ENCODE measurements at places on chromosomes 7 and 10.

DNA sequence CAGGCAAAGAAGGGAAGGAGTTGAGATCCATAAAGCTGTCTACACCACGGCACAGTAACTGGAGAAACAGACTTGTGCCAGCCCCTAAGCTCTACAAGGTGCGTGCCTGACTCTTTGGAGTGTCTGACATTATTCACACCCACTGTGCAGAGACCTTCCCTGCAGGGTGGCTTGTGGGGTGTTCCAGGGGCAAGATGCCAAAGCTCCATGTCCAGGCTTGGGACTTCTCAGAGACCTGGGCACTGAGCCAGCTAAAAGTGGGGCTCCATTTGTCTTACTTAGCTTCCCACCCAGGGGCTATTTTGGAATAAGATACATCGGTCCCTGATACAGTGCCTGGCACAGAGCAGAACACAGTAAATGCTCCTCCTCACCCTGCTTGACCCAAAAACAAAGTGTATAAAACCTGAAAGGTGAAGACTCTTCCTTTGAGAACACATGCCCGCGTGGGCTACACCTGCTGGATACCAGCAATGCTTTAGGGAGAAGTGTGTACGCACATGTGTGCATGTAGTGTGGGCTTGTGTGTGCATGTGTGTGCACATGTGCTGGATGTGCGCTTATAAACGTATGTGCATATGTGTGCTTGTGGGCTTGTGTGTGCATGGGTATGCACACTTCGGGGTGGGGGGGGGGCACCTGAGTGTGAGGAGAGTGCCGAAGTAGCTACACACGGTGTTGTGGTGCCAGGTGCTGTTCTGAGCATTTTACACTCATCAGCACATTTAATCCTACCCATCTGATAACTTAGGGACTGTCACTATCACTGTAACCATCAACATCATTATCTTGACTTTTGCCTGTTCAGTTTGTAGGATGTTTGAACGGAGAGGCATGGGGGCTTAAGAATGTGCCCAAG is 143.0 kb downstream of the ARHGAP22 start:
- DNase-seq: no peak

DNA sequence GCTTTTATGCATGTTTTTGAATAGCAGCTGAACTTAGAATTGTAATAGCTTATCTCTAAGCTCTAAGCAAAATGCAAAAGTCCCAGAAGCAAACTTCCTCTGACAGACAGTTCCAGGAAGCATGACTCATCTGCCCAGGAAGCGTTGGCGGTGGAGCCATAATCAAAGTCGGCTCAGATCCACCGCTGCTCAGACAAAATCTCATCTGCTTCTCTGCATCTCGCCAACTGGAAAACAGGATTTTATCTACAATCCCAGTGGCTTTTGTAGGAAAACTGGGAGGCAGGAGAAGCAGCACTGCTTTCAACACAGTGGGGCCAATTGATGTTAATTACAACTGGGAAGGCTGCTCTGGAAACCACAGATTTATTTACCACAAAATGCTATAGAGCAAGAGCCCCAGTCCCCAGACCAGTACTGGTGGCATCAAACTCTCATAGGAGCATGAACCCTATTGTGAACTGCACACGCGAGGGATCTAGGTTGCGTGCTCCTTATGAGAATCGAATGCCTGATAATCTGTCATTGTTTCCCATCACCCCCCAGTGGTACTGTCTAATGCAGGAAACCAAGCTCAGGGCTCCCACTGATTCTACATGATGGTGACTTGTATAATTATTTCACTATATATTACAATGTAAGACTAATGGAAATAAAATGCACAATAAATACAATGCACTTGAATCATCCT is 99.9 kb downstream of the CUBN start:
- peak; percentile 40 for DNase-seq

DNA sequence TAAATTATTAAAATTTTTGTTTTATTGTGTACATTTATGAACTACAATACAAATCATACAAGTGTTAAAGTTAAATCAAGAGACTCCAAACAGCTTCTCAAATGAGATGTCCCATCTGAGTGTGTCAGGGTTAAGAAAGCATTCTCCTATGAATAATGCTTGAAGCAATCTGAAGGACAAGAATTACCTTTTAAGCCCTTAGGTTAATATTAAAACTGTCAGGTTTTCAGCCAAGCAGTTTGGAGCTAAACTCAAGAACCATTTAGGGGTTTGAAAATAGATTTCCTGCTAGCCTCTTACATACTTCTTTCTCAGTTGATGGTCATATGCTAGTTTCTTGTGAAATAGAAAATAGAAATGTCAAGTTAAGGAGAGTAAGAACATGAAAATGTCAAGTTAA is 38.3 kb downstream of the LIPJ start:
- no peak for DNase-seq

DNA sequence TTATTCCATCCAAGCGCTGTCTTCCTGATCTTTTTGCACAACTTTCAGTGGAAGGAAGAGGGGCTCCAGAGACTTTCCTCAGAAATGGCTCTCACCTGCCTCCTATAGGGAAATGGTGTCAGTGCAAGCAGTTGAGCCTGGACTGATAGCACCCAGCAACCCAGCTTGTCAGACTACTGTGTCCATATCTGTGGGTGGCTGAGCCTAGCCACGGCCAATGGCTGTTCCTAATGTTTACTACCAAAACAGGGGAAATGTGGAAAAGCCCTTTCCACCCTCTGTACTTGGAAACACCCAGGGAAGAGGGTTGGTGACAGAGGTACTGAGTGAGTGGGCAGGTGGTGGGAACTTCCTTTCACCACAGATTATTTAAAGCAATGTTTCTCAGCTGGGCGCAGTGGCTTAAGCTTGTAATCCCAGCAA is 4.3 kb upstream of the YKT6 start:
- no peak for DNase-seq

DNA sequence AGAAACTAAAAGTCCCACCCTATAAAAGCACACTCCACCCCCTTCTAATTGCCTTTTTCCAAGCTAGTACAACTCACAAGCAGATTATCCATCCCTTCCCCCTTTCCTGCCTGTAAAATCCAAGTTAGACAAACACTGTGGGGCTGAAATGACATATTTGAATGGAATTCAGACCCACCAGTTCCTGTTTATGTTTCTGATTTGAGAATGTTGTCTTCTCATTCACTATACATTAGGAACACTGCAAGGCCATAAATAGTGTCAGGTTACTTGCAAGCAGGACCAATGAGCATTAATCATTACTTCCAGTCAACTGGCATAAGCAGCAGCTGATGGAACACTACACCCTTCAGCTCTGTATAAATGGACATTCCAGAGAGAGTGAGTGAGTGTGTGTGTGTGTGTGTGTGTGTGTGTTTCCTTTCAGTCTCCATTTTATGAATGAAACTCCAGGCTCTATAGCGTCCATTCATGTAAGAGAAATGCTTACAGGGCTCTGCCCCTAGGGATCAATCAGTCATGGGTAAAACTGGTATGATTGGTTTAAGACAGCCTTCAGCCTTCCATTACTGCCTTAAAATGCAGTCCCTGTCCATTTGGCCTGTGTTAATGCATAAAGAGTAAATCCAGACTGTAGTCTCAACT is 69.3 kb downstream of the ETV1 start:
- no peak for DNase-seq

DNA sequence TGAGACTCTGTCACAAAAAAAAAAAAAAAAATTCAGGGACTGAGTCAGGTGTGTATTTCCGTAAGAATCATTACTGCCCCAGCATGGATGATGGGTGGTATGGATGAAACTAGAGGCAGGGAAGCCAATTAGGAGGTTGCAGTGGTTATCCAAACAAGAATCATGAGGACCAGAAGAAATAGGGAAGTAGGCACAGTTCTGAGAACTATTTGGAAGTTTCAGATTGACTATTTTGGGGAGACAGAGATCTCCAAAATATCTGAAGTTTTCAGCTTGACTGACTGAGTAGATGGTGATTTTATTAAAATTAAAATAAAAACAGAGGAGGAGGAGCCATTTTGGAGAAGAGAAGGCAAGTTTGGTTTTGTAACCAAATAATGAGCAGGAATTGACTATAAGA is 119.4 kb upstream of the NRBF2 start:
- no peak for DNase-seq

DNA sequence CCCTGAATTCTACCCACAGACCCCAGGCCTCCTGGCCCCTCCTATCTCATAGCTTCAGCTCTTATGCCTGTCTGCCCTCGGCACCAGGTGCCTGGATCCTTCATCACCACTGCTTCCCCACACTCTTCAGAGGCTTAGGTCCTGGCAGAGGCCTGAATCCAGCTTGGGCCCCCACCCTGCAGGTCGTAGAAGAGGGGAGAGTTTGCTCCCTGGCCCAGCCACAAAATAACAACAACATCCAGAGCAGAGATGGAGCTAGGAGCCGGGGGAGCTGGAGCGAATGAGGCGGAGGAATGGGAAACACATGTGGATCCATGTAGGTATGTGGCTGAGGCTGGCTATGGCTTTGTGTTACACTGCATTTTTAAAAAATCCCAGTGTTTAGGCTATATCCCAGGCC is 7.8 kb upstream of the OPN4 start:
- DNase-seq: no peak

DNA sequence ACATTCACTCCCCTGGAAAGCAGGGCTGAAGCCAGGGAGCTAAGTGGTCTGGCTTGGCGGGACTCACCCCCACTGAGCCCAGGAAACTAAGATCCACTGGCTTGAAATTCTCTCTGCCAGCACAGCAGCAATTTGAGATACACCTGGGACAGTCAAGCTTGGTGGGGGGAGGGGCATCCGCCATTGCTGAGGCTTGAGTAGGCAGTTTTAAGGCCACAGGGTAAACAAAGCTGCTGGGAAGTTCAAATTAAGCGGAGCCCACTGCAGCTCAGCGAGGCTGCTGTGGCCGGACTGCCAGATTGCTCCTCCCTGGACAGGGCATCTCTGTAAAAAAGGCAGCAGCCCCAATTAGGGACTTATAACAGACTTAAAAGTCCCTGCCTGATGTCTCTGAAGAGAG is 108.2 kb upstream of the FAM13C start:
- DNase-seq: no peak

- no peak for DNase-seq
Measured at GRCh38 chr7:3408814-3409595, 108.0 kb downstream of the SDK1 start.

DNA sequence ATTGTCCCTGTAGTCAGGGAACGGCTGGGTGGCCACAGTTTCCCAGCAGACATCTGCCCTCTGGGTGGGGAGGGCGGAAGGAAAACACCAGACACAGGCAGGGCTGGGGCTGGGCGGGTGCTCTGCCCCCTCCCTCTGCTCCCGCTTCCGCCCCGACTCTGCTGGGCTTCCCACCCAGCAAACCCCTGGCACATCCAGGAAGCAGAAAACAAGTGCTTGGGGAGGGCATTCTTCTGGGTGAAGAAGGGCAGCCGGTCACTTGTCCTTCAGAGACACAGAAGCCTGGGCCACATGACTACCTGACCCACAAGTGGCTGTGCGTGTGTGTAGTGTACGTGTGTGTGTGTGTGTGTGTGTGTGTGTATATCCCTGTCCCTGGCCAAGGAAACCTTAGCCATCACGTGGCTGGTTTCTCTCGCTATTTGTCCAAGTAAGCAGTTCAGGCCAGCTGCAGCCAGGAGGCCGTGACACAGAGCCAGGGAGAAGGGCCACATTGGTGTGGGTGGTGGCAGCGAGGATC is 77.9 kb downstream of the ZMIZ1 start:
- no peak for DNase-seq

GRCh38 chr7:31875424-31875823 is 188.4 kb downstream of the PPP1R17 start:
- DNase-seq: peak; percentile 12

GRCh38 chr7:90857603-90858002 is 261.5 kb downstream of the CDK14 start:
- no peak for DNase-seq

DNA sequence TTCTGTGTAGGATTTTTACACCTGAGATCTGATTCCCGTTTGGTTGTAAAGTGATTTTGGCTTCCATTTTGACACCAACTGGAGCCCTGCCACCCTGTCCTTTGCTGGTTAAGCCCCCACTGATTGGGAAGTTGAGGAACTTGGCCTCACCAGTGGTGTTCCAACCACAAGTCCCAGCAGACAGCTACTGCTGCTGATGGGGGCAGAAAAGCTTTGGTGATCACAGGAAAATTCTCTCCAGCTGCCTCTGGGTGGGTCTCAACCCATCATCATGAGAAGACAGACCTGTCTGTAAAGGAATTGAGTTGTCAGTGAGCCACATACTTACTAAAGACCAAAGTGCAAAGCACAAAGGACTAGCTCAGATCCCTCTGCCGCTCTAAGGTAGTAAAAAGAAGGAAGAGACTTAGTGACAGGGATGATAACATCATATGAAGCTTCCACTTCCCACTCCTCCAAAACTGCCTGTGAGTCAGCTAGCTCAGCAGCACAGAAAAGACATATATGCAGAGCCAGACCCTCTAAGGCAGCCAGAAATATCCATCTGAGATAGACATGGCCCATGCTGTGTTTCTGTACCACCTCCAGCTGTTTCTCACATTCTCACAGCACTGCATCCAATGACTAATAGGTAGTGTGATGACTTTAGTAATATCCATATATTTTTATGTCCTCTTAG is 22.4 kb upstream of the LRRC17 start:
- no peak for DNase-seq

DNA sequence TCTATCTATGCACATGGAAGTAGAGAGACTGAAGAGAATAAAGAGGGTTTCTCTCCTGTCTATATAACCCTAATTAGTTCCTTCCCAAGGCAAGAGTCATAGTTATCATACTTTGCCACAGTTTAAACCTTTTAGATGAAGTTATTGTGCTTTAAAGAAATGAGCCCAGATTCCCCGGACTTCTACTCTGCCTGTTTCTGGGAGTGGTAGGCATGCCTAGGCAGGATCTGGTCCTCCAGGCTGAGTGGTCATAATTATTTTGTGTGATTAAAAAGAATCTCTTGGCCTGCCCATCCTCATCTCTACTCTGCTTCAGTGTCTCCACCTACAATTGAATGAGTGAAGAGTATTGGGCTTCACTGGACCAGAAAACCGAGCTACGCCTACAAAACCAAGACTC is 179.2 kb downstream of the IMMP2L start:
- no peak for DNase-seq

DNA sequence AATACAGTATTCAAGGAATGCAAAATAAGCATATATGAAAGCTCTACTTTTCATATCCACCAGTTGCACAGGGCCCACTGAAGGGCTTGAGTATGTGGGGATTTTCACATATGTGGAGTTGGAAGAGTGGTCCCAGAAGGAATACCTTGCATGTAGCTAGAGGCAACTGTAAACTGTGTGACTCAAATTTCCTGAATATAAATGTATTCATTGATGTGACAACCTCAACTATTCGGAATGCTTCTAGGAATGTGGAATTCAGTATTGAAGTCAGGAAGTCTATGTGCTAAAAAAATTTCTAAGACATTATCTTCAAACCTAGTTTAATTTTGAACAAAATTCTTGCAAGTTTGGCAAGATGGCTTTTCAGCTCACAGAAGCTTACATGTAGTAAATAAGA is 695.5 kb upstream of the SEMA3D start:
- no peak for DNase-seq

- no peak for DNase-seq
Measured at GRCh38 chr7:27096768-27097514, 1.1 kb upstream of the HOXA1 start.

- DNase-seq: no peak
Measured at GRCh38 chr7:131109759-131110296, 217.8 kb upstream of the MKLN1 start.

Measured in KG1 (cell line).